ENCODE measurements at places on chromosomes 5 and 9.

GRCh38 chr5:120471971-120472370 is 7.9 kb downstream of the PRR16 start:
- DNase-seq = no peak

DNA sequence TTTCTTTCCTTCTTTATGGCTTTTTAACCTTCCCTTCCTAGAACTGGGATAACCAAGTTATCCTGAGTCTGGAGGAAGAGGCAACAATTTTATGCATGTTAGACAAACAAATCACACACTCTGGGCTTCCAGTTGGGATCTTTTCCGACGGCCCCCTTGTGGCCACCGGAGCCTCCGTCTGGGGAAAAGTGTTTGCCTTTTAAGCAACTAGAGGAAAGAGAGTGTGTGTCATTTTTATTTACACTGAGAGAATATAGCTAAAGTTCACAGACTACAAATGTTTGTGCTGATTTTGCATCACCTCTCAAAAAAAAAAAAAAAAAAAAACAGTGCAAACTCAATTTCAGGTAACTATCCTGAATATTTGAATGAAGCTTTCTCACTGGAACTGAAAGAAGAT is 126.2 kb downstream of the SEMA6A start:
- DNase-seq = no peak

DNA sequence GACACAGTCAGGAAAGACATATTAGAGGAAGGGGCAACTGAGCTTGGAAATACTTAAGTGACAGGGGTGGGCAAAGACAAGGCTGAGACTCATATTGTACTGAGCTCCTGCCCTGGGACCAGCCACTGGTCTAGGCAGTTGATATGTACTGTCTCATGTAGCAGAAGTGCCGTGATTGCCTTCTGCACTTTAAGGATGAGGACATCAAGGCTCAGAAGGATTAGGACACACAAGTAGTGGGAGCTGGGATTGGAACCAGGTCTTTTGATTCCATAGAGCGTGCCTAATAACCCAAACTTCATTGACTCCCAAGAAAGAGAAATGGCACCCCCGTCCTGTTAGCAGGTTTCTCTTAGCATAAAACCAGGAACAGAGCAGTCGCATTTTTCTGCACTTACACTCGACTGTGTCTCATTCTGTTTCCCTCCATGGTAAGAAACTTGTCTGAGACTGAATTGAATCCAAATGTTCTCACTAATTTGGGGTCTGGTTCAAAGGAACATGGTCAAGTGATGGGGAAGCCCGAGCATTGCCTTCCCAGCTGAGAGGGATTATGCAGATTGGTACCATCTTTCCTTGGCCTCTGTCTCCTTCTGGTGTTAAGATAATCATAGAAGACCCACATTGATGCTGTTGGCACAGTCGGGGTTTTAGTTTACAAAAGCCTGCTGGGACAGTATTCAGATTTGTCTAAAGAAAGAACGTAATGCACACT is 70.4 kb downstream of the ANGPTL2 start:
- no peak for DNase-seq

DNA sequence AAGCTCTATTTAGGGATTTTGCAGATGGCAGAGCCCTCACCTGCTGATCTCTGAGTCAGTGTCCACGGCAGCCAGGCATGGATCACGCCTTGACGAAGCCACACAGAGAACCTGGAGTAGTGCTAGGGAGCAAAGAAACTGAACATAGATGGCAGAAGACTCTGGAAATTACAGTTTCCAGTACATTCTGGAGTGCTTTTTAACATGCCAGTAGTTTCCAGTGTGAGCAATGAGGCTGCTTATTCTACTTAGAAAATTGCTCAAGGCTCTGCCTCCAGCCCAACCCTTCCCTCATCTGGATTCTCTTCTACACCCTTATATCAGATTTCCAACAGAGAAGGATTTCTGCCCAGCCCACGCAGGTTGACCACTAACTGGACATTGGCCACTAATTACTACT is 203.3 kb downstream of the ADAMTS12 start:
- no peak for DNase-seq

DNA sequence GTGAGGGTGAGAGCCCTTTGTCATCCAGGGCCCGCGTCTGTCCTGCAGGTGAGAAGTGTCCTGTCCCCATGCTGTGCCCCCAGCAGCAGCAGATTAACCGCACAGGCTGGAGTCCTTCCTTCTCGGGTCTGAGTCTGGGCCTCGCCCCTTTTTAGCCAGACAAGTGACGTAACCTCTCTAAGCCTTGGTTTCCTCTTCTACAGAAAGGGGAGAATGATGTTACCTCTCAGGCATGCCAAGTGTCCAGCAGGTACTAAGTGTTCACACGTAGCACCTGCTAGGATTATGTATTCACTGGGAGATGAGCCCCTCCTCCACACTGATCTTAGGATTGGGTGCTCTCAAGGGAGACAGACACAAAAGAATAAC is 6.9 kb downstream of the NEURL1B start:
- no peak for DNase-seq

DNA sequence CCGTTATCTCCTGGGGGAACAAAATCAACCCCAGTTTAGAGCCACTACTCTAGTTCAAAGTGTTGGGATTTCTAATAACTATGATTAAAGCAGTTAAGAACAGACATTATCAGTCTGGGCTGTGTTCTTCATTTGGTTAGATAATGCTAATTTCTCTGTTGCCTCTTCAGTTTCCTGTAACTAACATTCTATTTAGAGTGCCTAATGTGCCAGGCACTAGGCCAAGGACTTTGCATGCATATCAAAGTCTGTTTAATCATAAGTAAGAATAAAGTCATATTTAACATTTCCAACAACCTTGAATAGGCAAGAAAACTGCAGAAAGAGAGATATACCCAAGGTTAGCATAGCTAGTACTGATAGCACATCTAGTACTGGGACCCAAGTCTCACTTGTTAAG is 68.4 kb downstream of the TNPO1 start:
- no peak for DNase-seq

GRCh38 chr5:147407094-147407681 is 102.7 kb downstream of the DPYSL3 start:
- peak; percentile 12 for DNase-seq

GRCh38 chr5:23007762-23008161 is 154.6 kb upstream of the CDH12 start:
- no peak for DNase-seq

DNA sequence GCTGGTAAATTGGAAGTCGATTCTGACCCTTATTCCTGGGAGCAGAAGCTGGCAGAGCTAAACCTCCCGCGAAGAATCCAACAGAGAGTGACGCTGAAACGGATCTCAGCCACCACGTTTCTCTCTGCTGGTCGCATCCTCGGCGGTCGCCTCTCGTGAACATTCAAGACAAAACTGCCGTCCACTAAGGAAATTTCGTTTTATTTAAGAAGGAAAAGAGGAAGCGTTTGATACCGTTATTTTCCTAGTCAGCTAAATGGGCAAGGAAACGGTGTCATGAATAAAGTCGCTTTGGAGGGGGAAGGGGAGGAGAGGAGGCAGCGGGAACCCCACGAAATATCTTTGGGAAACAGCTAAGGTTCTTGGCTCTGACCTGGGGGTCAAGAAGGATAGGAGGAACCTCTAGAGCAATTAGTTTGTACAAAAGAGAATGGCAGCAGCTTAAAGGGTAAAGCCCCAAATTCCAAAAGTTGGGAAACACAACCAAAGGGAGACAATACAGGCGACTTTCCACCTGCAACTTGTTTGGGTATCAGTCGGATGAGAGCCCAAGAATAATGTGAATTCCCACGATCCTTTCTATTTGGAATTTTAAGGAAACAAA is 1.9 kb downstream of the FOXB2 start:
- no peak for DNase-seq

- DNase-seq = no peak
Measured at GRCh38 chr5:163670036-163670435, 164.6 kb downstream of the MAT2B start.

DNA sequence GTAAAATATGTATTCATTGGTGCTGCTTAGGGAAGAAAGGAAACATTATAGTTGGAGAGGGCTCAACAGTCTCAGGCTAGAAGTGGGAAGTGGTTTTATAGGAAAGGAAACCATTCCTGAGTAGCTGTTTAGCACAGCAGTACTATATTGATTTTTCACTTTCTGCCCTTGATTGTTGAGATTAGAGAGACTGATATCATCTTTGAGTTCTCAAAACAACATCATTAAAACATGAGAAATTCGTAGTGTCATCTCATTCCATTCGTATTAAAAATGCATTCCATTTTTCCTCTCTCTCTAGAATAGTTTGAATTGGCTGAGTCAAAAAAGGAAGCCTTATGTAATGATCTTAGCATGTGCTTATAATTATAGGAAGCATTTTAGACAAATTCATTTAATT is 14.1 kb downstream of the POLR3G start:
- DNase-seq = no peak

DNA sequence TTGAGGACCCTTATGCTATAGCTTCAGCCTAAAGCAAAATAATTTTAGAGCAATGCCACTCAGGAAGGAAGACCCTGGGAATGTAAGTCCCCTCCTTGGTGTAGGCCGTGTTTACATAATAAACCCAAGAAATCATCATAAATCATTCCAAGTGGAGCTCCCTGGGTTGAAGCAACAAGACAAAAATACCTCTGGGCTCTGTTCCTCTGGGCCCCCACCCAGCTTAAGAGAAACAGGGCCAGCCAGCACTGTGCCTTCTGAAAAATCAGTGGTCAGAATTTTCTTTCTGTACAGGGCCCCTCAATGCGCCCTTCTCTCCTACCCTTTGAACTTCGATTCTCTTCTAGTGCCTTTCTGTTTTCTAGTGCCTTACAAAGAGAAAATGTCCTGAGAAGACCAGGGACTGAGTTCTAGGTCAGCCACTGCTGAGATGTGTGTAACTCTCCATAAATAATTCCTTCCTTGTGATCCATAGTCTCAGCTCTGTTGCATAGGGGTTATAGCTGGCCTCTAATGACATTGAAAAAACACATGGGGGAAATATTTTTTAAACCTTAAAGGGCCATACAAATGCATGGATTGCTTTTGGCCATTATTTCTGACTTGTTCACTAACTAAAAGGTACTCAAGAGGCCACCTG is 101.0 kb downstream of the ADRB2 start:
- DNase-seq = no peak

DNA sequence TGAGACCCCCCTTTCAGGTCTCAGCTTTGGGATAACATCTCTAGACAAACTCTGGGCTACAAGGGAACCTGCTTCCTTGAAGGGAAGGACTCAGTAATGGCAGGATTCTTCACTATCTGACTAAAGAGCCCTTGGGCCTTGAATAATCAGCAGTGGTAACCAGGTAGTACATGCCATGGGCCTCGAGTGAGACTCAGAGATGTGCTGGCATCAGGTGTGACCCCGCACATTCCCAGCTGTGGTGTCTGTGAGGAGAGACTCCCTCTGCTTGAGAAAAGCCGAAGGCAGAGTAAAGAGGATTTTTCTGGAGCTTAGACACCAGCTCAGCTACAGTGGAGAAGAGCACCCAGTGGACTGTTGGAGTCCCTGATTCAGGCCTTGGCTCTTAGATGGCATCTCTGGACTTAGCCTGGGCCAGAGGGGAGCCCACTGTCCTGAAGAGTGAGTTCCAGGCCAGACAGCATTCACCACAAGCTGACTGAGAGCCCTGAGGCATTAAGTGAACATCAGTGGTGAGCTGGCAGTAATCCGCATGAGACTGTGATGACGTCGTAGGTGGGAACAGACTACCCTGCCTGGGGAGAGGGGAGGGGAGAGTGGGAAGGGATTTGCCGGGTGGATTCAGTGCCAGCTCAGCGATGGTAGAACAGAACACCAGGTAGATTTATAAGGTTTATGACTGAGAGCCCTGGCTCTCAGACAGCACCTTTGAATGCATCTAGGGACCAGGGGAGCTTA is 5.3 kb upstream of the ZNF782 start:
- DNase-seq = peak; percentile 82

DNA sequence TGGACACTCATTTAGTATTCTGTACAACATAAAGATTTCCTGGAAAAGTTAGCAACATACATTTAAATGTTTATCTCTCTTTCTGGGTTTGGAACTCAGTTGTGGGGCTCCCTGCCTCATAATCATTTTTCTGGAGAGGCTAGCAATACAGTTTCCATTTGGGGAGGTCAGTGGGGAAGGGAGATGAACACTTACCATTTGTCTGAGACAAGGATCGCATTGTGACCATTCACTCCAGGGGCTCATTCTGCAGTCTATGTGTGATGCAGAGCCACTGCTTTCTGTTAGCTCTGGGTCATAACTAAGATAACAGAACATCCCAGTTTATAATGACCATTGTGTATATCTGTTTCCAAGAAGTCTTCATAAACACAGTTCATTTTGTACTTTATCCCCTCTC is 22.4 kb downstream of the C9 start:
- DNase-seq = no peak

GRCh38 chr9:89850631-89851325 is 246.0 kb downstream of the GADD45G start:
- DNase-seq = no peak

- DNase-seq = no peak
Measured at GRCh38 chr5:150353032-150353675, 4.3 kb upstream of the TCOF1 start.

DNA sequence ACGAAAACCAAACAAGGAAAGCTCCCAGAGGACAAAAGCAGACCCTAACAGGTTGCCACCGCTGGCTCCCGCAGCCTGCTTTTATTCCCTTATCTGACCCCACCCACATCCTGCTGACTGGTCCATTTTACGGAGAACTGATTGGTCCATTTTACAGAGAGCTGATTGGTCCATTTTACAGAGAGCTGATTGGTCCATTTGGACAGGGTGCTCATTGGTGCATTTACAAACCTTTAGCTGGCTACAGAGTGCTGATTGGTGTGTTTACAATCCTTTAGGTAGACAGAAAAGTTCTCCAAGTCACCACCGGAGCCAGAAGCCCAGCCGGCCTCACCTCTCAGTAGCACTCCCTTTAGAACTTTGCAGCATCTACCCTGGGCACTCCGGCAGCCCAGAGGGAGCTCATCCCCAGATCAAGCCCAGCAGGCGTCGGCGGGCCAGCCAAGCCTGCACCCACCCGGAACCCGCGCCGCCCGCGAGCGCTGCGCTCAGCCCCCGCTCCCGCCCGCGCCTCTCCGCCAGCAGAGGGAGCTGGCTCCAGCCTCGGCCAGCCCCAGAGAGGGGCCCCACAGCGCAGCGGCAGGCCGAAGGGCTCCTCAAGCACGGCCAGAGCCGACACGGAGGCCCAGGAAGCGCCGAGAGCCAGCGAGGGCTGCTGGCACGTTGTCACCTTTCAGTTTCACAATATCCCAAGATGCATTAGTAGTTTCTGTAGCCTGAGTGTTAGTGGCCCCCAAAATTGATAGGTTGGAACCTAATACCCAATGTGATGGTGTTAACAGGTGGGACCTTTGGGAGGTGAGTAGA is 35.3 kb upstream of the CLPTM1L start:
- DNase-seq = no peak

GRCh38 chr5:67154556-67155206 is 41.9 kb downstream of the CD180 start:
- no peak for DNase-seq

DNA sequence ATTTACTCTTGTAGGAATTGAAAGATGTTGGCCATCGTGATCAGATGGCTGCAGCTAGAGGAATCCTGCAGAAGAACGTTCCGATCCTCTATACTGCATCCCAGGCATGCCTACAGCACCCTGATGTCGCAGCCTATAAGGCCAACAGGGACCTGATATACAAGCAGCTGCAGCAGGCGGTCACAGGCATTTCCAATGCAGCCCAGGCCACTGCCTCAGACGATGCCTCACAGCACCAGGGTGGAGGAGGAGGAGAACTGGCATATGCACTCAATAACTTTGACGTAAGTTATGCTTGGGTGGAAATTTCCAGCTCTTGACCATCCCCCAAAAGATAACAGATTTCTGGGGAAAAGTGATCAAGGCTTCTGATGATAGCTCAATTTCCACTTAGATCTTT is 50.6 kb downstream of the LRRTM2 start:
- DNase-seq = no peak

GRCh38 chr5:107563959-107564544 is 106.7 kb downstream of the EFNA5 start:
- peak; percentile 74 for DNase-seq

- peak; percentile 29 for DNase-seq
Measured at GRCh38 chr5:75622564-75622963, 11.3 kb downstream of the ANKDD1B start.

All from LHCN-M2 (cell line).